ENCODE measurements at places on chromosomes 7 and 10.

DNA sequence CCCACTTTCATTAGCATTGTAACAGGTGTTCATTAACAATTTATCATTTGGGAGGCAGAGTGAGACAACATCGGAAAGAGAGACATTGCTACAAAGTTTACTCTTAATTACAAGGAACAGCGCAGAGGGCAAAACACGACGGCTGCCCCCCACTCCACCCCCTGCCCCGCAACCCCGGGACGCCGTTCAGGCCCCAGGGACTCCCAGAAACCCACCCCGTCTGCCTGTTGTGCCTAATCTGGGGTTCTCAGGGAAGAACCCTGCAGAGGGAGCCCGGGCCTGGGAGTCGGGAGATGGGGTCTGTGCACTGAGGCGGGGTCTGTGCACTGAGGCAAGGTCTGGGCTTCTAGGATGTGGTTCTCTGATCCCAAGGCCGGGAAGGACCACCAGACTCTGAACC is 25.2 kb downstream of the UNCX start:
- DNase-seq: no peak

DNA sequence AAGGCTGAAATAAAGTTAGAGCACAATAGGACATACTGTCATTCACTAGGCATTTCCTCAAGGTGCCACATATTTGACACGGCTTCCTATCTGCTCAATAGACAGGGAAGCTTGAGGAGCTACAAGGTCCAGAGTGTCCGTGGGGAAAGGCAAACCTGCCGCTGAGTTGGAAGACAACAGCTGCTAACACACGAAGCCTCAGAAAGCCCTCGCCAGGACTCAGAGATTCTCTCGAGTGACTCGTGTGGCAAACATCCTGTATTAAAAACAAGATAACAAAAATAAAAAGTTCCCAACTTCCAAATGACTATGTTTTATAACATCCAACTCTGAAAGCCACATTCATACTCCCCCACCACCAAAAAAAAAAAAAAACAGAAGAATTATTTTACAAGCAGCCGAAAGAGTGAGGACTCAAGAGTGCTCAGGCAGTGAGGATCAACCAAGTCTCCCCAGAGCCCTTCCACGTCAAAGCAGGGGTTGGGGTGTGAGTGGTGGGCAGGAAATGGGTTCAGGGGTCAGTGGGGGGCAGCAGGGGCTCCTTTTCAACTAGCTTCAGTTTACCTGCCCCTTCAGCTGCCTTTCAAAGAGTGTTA is 67.6 kb downstream of the STK17A start:
- no peak for DNase-seq

DNA sequence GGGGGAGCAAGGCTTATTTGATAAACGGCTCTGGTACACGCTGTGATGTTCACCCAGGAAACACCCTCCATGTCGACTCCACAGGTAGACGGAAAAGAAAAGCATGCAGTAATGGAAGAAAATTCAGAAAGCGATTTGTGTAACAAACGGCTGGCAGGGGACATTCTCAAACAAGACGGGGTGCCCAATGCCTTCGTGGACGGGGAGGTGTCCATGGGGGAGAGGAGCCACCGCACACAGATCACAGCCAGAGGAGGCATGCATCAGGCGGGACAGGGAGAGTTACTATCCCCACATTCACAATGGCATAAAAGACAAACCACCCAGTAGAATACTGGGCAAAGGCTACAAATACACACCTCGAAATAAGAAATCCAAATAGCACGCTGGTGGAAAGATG is 20.1 kb downstream of the CNPY1 start:
- DNase-seq: no peak

DNA sequence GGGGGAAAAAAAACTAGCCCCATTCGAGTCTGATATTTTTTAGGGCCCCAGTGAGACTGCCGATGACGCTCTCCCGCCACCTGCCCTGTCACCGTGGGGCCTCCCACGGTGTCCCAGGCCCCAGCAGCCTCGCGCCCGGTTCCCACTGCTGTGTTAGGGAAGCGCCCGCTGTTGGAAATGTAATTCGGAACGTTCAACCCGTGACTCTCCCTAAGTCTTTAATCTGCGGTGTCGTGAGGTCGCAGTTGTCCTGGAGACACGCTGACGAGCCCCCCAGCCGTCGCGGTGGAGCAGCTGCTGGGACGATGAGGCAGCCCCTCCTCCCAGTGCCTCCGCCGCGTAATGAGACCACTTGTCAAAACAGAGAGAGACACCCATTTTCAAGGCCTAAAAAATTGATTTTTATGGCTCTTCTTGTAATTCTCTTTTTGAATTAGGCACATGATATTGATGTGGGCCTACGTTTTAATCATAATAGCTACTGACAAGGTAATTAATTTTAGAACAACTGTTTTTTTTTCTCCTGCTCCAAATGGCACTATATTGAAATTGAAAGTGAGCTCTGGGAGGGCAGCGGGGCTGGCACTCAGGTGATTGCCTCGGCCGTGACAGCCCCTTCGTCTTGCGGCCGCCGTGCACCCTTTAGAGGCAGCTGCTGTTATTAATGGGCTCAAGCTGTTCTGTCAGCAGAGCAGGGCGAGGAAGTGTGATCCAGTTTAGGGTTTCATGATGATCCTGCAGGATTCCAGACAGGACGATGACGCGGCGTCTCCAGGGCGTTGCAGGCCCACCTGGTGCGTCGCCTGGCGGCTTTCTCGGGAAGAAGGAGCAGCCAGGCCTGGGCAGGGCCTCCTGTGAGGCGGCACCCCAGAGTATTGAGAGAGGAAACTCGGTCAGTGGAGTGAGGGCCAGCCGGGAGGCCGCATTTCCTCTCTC is 63.3 kb downstream of the NKX6-2 start:
- DNase-seq: no peak

DNA sequence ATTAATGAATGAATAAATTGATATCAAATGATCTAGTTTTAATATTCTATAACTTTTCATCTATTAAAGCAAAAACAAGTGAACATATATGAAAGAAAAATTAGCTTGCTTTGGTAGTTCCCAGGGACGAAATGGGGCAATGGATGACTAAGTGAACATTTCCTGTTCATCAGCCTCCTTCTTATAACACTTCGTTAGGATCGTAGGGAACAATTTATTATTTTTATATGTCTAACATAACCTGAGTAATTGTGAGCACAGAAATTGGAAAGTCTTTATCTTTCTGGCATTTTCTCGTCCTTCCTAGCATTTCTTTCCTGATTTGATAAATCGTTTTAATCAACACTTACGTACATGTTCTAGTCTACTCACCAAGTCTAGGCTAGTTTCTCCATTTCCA is 59.1 kb upstream of the PPP1R3C start:
- DNase-seq: no peak

DNA sequence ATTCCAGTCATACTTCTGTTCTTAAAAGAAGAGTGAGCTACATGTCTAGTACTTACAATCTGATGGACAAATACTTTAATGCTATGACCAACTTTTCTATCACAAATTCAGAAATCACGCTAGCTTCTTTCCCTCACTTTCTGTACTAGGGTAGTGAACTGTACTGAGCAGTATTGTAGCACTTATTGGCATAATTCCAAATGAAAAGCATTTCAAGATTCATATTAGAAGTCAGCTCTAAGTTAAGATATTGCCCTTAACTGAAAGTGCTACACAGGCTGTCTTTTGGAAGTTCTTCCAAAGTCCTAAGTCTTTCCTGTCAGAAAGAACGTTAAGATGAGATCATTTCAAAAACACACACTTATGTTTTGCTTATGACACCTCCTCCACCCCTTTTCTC is 13.4 kb downstream of the P4HA1 start:
- DNase-seq: no peak

- no peak for DNase-seq
Measured at GRCh38 chr7:158484801-158485531, 102.7 kb downstream of the PTPRN2 start.
